Pons (tissue), 1 donor: ENCODE measurements at places on chromosomes 2 and 18.

- peak; percentile 30 for DNase-seq
These were observed 912 bp upstream of the FBXO11 start for GRCh38 chr2:47907039-47907781.

GRCh38 chr18:22946846-22947245 lies 13.7 kb downstream of the RBBP8 start:
- no peak for DNase-seq

- DNase-seq: no peak
These were observed 274.3 kb upstream of the NRP2 start for GRCh38 chr2:205407984-205408383.

DNA sequence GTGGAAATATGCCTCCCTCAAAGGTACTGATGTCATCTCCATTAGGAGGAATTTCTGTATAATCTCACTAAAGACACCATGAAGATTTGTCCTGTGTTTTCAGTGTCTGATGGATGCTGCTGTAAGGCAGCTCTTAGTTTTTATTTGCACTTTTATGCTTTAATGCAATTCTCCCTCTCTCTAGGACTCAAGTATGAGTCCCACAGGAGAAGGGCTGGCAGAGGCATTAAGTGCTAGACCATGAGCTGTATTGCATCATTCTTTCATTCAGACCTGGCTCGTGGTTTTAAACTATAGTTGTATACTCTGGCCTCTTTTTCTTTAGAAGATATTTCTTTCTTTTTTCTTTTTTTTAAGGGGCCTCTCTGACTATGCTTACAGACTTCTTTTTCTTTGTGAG lies 805.6 kb downstream of the DPP10 start:
- no peak for DNase-seq
